CD4-positive, alpha-beta T cell treated with Interferon gamma for 1 hour (primary cell): ENCODE measurements at places on chromosomes 11 and 22.

DNA sequence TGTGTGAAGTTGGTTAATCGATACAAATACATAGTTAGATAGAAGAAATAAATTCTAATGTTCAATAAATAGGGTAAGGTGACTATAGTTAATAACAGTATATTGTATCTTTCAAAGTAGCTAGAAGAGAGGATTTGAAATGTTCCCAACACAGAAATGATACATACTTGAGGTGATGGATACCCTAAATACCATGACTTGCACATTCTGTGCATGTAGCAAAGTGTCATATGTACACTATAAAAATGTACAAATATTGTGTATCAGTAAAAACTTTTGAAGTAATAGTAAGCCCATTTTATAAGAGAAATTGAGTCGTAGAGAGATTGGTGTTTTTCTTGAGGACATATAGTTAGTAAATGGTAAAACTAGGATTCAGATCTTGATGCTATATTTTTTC is 56.4 kb upstream of the PGR start:
- DNase-seq, result no peak

GRCh38 chr11:14315130-14315529 is 43.9 kb downstream of the RRAS2 start:
- DNase-seq, result no peak

GRCh38 chr11:97364047-97364446 is 974.2 kb downstream of the JRKL start:
- no peak for DNase-seq

- DNase-seq, result no peak
Measured at GRCh38 chr11:116397602-116398084, 375.1 kb downstream of the BUD13 start.

DNA sequence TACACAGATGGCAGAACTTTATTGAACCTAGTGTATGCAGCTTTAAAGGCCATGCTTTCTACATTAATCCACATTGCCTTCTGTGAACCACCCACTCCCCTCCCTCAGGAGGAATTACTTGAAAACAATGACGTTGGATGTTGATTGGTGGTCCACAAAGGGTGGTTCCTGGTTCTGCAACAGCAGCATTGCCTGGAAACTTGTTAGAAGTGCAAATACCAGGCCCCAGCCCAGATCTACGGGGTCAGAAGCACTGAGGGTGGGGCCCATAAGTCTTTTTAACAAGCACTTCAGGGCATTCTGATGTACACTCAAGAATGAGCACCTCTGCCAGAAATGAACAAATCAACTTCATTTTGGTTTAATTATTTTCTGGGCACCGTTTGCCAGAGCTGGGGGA is 91.0 kb downstream of the ISX start:
- no peak for DNase-seq

- no peak for DNase-seq
Measured at GRCh38 chr11:110757066-110757465, 44.8 kb upstream of the ARHGAP20 start.

DNA sequence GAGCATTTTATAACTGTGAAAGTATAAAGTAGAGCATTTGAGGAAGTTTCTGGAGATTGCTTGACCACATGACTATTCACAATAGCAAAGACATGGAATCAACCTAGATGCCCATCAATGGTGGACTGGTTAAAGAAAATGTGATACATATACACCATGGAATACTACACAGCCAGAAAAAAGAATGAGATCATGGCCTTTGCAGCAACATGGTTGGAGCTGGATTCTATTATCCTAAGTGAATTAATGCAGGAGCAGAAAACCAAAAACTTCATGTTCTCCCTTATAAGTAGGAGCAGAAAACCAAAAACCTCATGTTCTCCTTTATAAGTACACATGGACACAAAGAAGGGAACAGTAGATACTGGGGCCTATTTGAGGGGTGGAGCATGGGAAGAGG is 30.3 kb downstream of the UVRAG start:
- no peak for DNase-seq

DNA sequence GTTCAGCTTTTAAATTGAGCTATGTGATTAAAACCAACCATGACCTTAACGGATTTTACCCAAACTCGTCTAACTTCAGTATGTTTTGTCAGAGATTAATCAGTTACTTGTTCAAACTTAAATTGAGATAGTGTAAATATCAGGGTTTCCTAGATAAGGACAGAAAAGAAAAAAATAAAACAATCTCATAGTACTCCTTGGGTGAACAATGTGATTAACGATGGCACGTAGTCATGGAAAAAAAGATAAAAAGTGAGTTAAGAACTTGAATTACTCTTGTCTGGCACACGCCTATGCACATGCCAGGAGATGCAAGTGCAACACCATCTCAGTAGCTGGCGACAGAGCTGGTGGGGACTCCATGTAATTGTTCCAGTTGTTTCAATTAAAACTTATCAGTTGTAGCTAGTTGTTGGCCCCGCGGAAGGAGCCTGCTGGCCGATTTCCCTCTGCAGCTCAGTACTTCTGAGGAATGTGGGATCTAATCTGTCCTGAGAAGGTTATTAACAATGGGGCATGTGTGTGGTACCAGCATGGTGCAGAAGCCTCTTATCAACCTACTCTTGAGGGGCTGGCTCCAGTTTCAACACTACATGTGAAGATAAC is 3.0 kb downstream of the RASSF10 start:
- DNase-seq, result no peak

GRCh38 chr11:94129512-94130297 is 1.1 kb downstream of the PANX1 start:
- no peak for DNase-seq
